ENCODE measurements at places on chromosomes 1 and 21.

DNA sequence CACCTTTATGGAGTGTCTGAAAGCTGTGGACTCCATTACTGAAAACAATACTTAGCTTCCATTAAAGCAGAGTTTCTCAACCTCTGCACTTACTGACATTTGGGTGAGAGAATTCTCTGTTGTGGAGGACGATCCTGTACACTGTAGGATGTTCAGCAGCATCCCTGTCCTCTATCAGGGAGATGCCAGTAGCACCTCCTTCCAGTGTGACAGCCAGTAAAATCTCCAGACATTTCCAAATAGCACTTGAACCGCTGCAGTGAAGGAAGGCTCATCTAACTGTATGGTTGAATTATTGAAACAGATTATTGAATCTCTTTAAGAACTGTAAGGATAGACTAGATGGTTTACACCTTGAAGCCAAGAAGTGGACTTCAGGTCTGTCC, 3.1 kb downstream of the PRDM2 start:
- no peak for DNase-seq

GRCh38 chr21:39387461-39388037, 38.7 kb upstream of the HMGN1 start:
- peak; percentile 95 for DNase-seq

GRCh38 chr1:29667951-29668350, 431.6 kb downstream of the PTPRU start:
- DNase-seq, result no peak

DNA sequence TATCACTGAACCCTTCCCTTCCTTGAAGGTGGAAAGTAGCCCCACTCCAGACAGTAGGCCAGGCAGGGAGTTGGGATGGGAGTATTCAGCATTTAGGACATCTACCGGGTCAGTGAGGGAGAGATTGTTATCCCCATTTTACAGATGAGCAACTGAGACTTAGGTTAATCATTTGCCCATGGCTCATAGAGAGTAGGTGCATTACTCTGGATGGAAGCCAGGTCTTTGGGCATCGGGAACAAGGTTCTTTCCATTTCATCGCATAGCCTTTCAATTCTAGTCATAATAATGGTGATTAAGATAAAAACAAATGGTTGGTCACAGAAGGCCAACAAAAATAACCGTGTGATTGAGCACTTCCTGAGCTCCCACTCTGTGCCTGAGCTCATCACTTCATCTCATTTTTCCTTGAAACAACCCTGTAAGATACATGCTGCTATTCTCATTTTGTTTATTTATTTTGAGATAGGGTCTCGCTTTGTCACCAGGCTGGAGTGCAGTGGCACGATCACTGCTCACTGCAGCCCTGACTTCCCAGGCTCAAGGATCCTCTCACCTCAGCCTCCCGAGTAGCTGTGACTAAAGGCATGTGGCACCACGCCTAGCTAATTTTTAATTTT, 64.8 kb downstream of the NAV1 start:
- no peak for DNase-seq

DNA sequence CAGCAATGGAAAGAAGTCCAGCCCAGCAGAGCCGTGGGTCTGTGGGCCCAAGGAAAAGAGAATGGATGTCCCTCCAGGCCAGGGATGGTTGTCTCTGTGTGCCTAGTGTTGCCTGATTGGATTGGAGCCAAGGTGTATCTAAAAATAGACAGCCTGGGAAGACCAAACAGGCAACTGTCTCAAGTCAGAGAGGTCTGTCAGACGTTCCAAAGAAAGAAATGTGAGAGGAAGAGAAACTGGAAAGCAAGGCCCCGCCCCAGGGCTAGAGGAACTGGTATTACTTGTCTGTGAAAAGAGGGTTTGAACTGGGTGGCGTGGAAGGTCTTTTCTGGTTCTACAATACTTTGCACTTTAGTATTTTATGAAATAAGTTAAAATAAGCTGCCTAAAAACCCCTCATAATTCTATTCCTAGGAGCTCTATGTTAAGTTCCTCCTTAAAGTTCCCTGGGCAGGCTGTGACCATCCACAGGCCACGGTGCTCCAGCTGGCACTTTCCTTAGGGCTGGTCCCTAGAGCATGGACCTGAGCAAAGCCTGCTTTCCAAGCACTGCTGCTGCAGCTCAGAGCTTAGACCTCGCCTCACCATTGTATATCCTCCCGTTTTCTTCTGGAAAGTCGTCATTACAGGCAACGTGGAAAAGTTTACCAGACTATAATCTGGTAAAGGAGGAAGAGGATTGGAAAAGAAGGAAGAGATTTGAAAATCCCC, 151.6 kb downstream of the DISC1 start:
- DNase-seq, result peak; percentile 30

DNA sequence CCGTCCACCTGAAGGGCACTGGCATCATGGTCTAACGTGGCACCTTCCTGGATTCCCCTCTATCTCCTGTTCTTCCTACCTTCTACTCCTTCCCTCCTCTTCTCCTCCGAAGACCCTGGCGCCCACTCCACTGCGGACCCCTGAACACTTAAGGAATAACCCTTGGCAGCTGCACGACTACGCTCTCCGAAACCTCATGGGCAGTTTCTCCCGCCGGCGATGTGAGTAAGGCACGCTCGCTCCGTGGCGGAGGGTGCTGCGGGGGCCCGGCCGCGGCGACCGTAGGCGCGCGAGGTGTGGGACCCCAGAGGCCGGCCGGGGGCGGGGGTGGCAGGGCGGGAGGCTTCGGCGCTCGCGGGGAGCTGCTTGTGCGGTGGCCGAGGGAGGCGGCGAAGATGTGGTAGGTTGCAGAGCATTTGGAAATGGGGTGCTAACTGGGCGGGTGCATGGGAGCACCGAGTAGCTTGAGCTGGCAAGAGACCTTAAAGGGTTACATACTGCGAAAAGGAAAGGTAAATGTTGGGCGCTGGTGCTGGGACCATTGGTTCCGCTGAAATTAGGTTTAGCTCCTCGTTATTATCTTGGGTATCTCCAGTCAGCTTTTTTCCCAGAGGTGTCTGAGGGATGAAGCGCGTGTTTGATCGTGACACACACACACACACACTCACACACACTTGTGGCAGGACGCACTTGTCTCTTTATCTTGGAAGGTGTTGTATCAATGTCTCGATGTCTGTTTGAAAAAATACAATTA, 876 bp downstream of the LRRC7 start:
- DNase-seq, result no peak

DNA sequence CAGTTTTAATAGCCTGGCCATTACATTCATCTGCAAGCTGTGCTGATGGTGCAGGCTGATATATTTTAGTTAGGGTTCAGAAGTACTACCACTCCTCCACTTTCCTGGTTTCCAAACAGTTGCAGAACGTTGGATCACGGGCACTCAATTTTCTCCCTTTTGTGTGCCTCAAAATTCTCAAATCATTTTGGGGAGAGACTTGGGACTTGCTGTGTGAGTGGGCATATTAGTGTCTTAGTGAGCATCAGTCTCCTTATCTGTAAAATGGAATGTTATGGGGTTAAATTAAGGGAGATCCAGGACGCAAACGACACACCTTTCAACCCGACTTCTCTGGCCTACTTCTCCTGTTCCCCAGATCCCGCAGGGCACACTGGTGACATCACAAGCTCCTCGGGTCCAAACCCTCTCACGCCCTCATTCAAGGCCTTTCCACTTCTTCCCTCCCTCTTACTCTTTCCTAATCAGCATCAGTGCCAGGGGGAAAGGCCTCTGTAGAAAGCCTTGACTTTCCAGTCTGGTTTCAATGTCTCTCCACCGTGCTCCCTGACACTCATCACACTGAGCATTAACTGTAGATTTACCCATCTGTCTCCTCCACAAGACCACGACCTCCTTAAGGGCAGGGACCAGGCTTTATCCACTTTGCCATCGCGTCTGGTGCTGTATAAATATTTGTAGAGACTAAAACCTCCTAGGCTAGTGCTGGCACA, 1.2 kb downstream of the PIGP start:
- peak; percentile 22 for DNase-seq

DNA sequence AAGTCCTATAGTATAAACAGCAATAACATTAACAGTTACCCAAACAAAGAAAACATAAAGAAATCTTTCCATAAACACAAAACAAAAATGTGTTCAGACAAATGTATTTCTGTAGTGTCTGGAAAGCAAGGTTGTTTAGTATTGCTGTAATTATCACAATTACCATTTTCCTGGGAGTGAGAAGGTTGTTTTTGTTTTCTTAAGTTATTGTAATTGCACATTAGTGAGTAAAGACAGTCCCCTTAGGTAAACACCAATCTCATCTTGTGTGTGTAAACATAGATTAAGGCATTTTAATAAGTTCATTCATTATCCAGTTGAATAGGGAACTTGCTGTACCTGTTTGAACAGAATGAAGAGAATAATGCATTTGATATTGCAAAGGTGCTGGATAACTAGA, 356.9 kb upstream of the ADGRL4 start:
- no peak for DNase-seq

- DNase-seq, result no peak
These were observed 61.4 kb downstream of the DAB1 start for GRCh38 chr1:57362480-57362879.

DNA sequence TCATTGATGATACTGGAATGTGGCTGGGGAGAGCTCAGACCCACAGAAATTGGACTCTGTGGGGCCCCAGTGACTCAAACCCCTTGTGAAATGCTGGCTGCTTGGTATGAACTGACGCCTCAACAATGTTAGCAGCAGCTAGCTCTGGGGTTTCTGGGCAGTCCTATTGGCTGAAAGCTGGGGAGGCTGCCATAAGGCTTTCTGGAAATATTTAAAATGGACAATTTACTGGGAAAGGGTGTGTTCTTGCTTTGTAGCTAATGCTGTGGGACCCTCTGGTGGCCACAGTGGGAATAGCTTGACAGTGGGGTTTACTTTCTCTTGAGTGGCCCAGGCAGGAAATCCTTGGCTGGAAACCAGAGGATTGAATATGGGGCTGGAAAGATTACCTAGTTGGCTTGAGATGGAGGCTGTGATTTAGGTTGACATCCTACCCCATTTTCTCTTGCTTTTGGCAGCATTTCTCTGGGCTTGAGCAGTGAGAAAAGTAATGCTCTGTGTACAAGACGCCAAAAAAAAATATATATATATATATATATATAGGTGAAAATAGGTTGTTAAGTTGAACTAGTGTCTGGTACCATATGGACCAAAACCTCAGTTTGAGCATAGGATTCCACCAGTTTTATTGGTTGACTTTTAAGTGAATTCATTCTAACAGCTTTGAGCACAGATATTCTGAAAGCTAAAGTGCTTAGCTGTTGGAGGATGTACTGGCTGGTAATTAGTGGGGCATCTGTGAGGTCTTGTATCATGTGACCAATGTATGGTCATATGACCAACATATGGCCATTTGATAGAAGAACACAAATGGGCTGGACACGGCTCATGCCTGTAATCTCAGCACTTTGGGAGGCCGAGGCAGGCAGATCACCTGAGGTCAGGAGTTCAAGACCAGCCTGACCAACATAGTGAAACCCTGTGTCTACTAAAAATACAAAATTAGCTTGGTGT, 8.2 kb upstream of the S100A10 start:
- peak; percentile 89 for DNase-seq

GRCh38 chr1:168084396-168085231, 52.1 kb downstream of the GPR161 start:
- DNase-seq, result peak; percentile 56

DNA sequence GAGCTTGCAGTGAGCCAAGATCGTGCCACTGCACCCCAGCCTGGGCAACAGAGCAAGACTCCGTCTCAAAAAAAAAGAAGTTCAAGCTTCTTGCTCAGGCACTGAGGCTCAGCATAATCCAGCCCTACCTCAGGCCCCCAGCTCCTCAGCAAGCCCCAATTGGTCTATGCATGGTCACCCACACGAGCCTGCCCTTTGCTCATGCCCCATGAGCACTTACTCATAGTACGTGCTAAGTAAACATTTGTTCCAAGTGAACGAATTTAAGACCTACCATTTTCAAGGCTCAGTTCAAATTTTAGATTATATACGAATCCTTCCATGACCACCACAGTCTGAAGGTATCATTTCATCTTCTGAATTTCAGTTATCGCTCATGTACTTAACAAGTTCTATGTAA, 4.3 kb downstream of the PDZK1 start:
- no peak for DNase-seq

GRCh38 chr21:16372586-16372985, 642.8 kb downstream of the USP25 start:
- no peak for DNase-seq

DNA sequence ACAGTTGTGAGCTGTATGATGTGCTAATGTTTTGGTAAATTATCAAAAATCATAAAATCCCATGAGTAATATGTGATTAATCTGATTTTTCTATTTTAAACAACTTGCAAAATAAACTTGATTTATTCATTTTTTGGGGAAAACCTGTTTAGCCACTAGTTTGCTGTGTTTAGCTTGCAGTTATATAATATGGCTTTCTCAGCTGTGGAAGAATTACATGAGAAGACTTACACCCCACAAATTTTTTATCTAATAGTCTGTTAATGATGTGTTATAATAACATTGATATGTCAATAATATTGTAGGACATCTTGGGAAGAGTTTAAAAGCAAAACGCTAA, 2.4 kb upstream of the ERRFI1 start:
- DNase-seq, result no peak

- DNase-seq, result no peak
These were observed 183.5 kb downstream of the BRINP2 start for GRCh38 chr1:177354247-177354646.

DNA sequence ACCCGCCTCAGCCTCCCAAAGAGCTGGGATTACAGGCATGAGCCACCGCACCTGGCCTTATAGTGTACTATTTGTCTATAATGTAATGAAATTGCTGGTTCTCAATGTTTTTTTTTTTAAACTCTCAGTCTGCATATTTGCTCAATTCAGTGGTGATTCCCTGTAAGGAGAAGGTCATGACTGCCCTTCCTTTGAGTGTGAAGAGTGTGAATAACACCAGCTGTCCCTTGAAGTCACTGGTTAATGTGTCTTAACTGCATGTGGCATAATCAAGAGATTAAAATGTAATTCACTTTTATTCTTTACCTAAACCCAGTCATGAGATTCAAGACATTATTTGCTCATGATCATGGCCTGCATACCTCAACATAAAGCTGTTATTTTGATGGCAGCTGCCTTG, 30.5 kb downstream of the MTF2 start:
- DNase-seq, result no peak

GRCh38 chr1:85116856-85117255, 68.6 kb upstream of the MCOLN3 start:
- DNase-seq, result no peak

DNA sequence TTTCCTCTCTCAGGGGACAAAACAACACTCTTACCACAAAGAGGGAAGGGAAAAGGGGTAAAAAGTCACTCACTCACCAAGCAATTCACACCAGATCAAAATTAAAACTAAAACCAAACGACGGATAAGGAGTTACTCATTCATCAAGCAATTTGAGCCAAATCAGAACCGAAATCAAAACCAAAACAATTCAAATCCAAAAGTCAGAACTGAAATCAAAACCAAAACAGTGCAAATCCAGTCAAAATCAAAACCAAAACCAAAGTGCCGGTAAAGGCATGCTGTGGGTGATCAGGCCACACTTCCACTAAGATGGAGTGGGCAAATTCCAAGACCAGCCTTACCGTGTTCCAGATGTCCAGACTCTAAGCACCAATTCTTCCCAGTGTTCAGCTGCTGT, 717.9 kb downstream of the AMY1C start:
- DNase-seq, result no peak

Measured in Caco-2 (cell line).